ENCODE measurements at places on chromosomes 2 and 18.

- DNase-seq: peak; percentile 5
Observed at GRCh38 chr2:158969715-158970240, 1.3 kb downstream of the TANC1 start.

GRCh38 chr2:61969376-61969775 lies 63.9 kb downstream of the COMMD1 start:
- no peak for DNase-seq

DNA sequence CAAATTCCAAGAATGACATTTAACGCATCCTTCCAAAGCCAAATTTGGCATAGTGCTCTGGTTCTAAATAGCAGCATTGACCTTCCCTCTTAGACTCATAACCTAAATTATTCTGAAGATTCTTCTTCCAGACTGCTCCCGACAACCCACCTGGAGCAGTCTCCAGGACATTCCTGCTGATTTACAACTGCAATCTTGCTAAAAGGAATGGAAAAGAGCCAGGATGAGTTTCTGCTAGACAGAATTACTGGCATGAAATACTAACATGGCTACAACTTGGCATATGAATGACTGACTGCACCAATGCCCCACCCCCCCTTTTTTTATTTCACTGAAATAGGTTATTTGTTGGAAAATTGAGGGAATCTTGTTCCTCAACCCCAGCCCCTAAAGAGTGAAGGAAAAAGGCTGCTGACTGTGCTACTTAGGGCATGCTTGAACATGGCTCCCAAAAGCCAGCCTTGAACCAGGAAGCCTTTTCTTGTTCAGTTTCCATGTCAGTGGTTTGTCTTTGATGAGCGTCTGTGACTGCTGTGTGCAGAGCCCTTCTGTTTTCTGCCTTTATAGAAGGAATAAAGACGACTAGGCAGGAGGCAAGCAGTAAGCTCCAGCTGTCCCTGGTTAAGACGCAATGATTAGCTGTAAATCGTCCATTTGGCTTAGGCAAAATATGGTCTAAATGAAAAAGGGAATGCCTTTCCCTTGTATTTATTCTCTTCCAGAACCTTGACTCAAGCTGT lies 47.4 kb upstream of the ITGB6 start:
- DNase-seq: no peak

GRCh38 chr2:216389570-216389969 lies 17.3 kb upstream of the MARCHF4 start:
- no peak for DNase-seq

GRCh38 chr18:49175071-49175470 lies 224.3 kb upstream of the SMAD7 start:
- no peak for DNase-seq

DNA sequence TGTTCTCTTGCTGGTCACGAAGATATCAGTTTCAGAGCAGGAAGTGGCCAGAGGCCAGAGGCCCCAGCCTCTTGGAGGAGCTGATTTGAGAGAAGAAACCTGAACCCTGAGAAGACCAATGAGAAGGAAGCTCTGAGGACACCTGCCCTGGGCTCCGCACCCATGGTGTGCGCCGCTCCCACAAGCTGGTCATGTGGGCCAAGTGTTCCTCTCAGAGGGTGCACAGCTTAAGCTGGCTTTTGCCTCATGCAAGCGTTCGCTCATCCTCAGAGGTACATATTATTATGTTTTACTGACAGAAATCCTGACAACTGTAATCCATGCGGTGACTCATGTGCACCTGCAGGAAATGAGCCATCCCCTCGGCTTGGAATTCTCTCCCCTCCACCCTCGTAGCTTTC lies 316.1 kb upstream of the MYT1L start:
- no peak for DNase-seq

- no peak for DNase-seq
Observed at GRCh38 chr2:75710220-75710576, 517 bp downstream of the GCFC2 start.

- DNase-seq: no peak
Observed at GRCh38 chr2:202510911-202511310, 123.9 kb upstream of the FAM117B start.

GRCh38 chr2:69375494-69376353 lies 11.3 kb downstream of the GFPT1 start:
- DNase-seq: no peak

GRCh38 chr2:48131539-48132270 lies 225.4 kb upstream of the FBXO11 start:
- DNase-seq: no peak

Data from stimulated activated CD4-positive, alpha-beta T cell treated with anti-CD3 and anti-CD28 coated beads, Interleukin-2, amount 100 ng/mL, for 24 hours (primary cell).